ENCODE measurements at places on chromosomes 6 and 20.

GRCh38 chr6:818196-818595, 125.3 kb upstream of the EXOC2 start:
- DNase-seq: no peak

DNA sequence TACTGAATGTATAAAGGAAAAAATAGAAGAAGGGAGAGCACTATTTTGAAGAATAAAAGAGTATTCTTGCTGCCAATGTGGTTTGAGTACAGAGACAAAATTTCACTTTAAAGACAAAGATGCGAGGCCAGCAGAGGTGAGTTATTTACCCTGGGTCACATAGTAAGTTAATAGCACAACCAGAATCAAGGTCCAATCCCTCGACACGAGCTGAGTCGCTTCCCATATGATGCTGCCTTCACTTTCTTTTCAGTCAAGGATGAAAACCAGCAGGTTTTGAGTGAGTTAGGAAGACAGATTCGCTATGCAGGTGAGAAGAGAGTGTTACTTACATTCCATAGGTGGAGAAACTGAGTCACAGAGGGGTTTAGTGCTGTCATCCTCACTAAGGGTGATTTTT, 75.8 kb downstream of the F13A1 start:
- DNase-seq: no peak

DNA sequence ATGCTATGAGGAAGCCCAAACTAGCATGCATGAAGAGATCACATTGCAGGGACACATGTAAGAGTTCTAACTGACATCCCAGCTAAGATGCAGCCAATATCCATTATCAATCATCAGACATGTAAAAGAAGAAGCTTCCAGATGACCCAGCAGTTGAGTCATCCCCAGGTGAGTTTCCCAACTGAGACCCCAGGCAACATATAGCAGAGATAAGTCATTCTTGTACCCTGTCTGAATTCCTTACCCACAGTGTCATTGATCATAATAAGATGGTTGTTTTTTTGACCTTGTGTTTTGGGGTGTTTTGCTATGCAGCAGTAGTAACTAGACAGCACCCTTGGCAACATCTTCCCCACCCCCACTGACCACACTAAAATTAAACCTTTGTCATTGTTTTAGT, 18.9 kb downstream of the SIRPD start:
- no peak for DNase-seq

DNA sequence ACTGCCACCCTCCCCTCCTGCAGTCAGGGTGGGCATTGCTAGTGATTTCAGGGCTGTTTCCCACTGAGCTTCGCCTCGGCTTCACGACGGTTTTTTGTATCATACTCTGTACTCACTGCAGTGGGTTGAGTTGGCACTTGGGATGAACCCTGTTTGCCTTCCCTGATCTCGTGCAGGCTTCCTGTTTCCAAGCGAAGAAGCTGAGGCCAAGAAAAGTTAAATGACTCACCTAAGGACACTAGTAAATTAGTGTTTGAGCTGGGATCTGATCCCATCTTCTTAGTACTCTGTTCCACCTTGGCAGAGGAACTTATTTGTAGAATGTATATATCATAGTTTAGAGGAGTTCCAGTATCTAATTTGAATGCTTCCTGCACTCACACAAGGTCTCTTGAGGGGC, 50.3 kb upstream of the VSTM2L start:
- no peak for DNase-seq

DNA sequence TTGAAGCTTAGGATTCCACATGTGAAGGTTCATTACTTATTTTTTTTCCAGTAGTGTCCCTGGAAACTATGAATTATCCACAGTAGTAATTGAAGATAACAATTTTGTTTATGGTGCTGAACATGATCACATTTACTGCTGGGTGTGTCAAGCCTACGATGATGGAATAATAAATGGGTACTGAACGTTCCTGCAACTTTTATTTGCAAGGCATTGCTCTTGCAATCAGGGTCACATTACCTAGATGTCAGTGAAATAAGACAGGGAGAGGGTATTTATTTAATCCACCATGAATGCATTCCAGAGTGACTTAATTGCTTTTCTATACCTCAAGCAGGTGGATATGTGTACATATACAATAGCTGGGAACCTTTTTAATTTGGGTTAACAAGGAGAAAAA, 27.0 kb upstream of the MLIP start:
- DNase-seq: no peak

DNA sequence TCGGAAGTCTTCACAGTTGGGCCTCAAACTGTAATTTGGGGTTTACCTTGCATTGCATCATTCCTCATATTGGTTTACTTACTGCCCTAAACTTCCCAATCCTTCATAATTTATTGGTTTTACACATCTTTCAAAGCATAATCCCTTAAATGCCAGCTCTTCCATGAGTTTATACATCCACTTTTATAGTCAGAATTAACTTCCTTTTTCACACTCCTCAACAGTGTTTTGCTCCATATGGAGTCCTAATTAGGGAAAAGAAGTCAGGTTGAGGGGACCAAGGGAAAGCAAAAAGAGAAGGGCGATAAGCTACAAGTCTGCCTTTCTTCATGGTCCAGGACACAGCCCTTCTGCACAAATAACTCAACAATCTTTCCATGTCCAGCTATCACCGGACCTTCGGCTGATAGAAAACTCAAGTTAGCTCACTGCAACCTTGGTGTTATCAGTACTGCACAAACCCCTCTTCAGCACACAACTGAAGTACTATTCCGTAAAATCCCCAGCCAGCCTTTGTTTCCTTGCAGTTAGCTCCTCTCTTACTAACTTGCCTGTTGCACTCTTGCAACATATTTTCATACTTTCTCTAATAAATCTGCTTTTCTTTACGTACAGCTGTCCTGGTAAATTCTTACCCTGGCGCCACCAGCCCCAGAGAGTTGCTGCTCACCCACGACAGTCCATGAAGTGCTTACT, 2.0 kb downstream of the EEF1E1 start:
- no peak for DNase-seq

DNA sequence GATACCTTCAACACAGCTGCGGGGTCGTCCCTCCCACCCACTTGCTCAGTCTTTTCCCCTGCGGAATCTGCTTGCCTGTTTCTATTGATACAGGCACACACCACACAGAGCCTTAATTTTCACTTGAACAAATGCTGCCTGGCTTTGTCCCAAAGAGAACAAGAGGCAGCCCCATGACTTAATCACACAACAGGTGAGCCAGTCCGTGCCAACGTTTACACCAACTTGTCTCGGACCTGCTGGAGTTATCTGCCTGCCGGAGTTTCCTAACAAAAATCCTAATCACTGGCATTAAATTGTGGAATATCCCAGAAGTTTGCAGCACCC, 186.8 kb upstream of the RREB1 start:
- no peak for DNase-seq

GRCh38 chr6:152372945-152373344, 264.2 kb downstream of the SYNE1 start:
- no peak for DNase-seq

GRCh38 chr6:136063096-136063495, 187.0 kb downstream of the MTFR2 start:
- DNase-seq: no peak

DNA sequence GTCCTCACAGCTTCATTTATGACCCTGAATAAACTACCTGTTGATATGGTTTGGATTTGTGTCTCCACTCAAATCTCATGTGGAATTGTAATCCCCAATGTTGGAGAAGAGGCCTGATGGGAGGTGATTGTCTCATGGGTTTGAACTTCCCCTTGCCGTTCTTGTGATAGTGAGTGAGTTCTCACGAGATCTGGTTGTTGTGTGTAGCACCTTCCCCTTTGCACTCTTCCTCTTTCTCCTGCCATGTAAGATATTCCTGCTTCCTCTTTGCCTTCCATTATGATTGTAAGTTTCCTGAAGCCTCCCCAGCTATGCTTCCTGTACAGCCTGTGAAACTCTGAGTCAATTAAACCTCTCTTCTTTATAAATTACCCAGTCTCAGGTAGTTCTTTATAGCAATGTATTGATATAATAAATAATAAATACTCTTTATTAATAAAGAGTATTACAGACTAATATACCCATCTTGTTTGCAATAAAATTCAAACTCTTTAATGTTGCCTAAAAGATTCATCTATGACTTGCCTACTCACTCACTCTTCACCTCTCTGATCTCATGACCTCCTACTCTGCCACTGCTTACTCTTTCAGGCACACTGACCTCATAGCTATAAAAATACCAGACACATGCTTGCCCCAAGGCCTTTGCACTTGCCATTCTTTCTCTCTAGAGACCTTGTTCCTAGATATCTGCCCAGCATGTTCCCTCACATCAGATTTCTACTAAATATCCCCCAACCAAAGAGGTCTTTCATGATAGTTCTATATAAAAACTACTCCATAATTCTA, 256.4 kb upstream of the MARCKS start:
- DNase-seq: no peak

- no peak for DNase-seq
These were observed 17.9 kb downstream of the C6orf15 start for GRCh38 chr6:31094389-31094881.

- DNase-seq: no peak
These were observed 3.0 kb downstream of the SYNDIG1 start for GRCh38 chr20:24472426-24472825.

DNA sequence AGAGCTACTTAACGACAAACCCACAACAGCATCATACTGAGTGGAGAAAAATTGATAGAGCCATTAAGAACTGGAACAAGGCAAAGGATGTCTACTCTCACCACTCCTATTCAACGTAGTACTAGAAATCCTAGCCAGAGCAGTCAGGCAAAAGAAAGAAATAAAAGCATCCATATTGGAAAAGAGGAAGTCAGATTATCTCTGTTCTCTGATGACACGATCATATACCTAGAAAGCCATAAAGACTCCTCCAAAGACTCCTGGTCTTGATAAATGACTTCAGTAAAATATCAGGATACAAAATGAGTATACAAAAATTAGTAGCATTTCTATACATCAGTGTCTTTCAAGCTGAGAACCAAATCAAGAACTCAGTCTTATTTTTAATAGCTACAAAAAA, 17.0 kb upstream of the FHL5 start:
- no peak for DNase-seq

DNA sequence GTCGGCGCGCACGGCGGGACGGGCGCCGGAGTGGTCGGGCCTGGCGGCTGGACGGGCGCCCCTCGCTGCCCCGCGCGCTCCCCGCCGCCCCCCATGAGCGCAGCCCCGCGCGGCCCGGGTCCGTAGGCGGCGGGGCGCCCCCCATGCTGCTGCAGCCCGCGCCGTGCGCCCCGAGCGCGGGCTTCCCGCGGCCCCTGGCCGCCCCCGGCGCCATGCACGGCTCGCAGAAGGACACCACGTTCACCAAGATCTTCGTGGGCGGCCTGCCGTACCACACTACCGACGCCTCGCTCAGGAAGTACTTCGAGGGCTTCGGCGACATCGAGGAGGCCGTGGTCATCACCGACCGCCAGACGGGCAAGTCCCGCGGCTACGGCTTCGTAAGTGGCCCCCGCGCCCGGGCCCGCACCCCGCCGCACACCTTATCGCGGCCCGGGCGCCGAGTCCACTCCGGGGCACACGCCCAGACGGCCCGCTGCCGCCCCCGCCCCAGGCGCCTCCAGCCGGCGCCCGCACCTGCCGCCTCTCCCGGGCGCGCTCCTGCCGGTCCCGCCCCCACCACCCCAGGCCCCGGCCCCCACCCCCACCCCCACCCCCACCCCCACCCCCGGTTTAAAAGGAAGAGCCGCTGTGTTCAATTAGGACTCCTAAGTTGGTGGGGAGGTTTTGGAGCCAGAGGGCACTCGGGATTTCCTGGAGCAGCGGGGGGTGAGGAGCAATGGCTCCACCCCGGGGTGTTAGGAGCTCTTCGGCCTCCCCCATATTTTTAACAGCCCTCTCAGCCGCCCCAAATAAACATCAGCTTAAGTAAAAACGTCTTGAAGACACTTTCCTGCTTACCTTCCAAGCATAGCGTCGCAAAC, 474 bp downstream of the RBM38 start:
- DNase-seq: no peak

DNA sequence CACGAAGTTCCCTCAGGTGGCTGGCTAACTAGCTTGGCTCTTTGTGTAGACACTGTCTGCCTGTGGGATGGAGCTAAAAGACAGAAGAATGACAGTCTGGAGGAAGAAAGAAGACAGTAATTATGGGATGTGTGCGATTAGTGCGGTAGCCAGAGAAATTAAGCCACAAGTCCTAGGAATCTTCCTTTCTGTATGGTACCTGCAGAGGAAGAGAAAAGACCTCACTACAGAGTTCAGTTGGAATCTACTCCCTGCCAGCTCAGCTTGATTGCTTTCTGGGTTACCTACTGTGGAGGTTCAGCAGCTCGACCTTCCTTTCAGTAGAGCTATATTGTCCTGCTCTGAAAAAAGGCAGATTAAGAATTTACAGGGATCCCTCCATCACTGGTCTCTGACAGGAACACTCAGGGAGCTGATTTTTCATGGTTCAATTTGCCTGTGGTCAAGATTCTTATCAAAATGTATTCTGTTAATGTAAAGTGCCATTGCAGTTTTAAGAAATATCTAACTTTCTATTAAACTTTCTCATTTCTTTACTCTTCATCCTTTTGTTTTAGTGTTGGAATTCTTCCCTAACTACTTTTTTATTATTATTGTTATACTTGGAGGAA, 187.2 kb downstream of the CENPW start:
- DNase-seq: no peak

DNA sequence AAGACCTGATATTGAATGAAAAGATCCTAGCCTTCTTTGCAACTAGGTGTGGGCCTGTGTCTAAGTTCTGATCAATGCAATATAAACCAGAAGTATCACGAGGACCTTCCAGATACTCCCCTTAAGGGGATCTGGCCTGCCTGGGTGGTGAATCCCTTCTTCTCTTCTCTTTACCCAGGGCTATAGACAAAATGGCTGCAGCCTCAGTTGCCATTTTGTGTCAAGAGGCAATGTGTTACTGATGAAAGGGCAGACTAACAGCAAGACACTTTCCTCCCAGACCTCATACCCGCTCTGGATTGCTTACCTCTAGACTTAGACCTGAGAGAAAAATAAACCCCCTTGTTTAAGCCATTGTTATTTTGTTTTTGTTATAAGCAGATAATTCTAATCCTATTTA, 84.5 kb upstream of the CHD6 start:
- no peak for DNase-seq

GRCh38 chr6:15335385-15335784, 89.5 kb downstream of the JARID2 start:
- no peak for DNase-seq

- no peak for DNase-seq
These were observed 5.6 kb downstream of the FILIP1 start for GRCh38 chr6:75488033-75488432.

- DNase-seq: no peak
These were observed 229.1 kb upstream of the FLRT3 start for GRCh38 chr20:14566505-14566904.

GRCh38 chr6:3915076-3915791, 66.1 kb downstream of the FAM50B start:
- no peak for DNase-seq

DNA sequence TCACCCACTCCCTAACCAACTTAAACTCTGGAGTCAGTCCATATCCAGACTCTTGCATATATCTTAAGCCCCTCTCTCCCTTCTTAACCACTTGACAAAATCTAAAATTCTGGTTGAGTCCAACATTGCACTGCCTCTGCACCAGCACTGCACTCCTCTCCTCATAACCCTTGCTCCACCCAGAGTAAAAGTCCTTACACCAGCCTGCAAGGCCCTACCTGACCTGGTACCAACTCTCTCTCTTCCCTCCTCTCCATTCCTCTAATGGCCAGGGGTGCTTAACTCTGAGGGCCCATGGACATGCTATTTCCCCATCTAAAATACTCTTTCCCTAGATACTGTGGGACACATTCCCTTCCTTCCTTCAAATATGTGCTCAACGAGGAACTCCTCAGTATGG, 21.0 kb downstream of the STX7 start:
- DNase-seq: no peak

Measured in stimulated activated CD8-positive, alpha-beta memory T cell treated with anti-CD3 and anti-CD28 coated beads, Interleukin-7, amount 100 ng/mL, for 1 hour (primary cell).